Breast epithelium (tissue), 4 donors: ENCODE measurements at places on chromosomes 12 and 14. TPM values are rescaled to one million over a fixed set of nuclear protein-coding genes. Genes with fewer than 3 reads are reported as not detected.

DNA sequence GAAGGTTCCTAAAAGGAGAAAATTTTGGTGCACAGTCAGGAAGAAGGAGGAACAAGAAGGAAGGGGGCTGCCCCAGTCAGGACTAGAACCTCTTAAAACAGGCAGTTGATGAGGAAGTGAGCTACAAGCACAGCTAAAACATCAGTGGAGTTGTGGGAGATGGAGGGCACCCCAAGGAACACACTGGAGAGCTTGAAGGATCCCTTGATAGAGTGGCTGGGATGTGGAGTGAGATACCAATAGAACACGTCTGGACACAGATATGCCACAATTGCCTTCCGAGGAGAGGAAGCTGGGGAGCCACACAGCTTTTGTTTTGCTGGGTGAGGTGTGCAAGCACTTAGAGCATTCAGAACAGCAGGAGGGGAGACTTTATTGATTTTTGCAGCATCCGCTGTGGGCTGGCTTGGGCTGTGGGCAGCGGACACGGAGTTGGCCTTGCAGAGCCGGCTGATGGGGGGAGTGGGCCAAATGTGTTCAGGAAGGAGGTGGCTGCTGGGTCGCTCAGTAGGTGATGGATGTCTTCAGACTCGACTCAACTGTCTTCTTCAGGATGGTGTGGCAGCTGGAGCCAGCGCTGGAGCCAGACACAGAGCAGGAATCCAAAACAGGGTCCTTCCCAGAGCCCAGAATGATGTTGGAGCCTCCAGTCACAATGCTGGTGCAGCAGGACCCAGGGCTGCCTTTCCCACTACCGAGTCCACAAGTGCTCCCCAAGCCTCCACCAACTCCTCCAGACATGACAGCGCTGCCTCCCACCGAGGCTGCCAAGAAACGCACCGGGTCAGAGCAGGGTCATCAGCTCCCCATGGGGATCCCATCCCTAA is 4.7 kb upstream of the KRT79 start:
- DNase-seq = no peak

GRCh38 chr12:57983146-57983857 is 41.9 kb downstream of the ATP23 start:
- no peak for DNase-seq

RAD51AP1 gene
- 2.1 TPM for total RNA-seq

- no peak for DNase-seq
Observed at GRCh38 chr12:18332173-18332572, 70.9 kb downstream of the PIK3C2G start.

- DNase-seq = no peak
Observed at GRCh38 chr12:58930770-58931324, 10.5 kb upstream of the LRIG3 start.

- DNase-seq = no peak
Observed at GRCh38 chr12:30646821-30647220, 48.8 kb downstream of the IPO8 start.

GRCh38 chr12:28855761-28856310 is 293.2 kb upstream of the FAR2 start:
- DNase-seq = no peak

TAS2R31 gene
- 6.9 TPM for total RNA-seq

GRCh38 chr14:75714991-75715390 is 53.9 kb downstream of the TTLL5 start:
- no peak for DNase-seq
